ENCODE measurements at places on chromosomes 1 and 21. TPM values are rescaled to one million over a fixed set of nuclear protein-coding genes. Genes with fewer than 3 reads are reported as not detected.
A peak's percentile ranks its signal among the peaks of the same experiment; 100 is the strongest.

MR1 gene
- total RNA-seq = 2.5 TPM

JAM2 gene
- total RNA-seq = 2.0 TPM

STRIP1 gene
- total RNA-seq = 41.0 TPM

GRCh38 chr1:195637539-195637938, 970.7 kb downstream of the KCNT2 start:
- DNase-seq = no peak

DNA sequence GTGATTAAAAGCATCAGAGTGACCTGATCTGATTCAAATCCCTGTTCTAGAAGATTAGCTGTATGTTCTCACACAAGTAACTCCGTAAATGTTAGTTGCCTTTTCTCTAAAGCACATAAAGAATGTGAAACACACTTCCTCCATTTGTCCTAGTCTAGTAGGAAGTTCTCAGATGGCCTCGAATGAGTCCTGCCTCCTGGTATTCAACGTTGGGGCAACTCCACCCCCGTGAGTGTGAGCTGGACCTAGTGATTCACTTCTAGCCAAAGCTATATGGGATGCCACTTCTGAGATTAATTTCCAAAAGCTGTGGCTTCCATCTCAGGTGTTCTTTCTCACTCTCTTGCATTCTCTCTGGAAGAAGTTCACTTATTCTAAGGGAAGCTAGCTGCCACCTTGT, 267.6 kb downstream of the GPATCH2 start:
- no peak for DNase-seq

DNA sequence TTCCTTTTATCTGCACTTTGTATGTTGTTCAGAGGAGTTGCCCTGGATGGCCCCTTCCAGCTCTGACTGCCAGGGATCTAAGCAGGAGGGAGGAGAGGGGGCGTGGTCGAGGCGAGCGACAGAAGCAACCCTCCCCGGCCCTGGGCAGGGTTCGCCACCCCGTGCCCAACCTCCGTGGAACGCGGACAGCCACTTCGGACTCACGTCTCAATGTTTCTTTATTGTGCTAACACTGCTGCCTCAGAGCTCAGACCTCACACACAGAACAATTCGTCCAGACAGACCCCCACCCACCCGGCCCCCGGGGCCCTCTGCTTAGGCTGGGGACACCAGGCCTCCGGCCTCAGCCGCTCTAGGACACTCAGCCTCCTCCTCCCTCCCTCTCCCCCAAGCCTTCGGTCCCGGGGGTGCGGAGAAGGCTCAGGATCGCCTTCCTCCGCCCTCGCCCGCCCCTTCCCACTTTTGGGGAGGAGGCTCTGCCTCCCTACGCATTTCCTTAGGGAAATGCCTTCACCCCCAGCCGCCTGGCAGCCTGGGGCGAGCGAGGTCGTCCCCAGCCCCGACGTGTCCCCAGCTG, 8.3 kb downstream of the VSIG8 start:
- no peak for DNase-seq

GRCh38 chr1:219710529-219711194, 97.8 kb upstream of the ZC3H11B start:
- peak; percentile 89 for DNase-seq

GRCh38 chr1:246302711-246303317, 204.3 kb downstream of the SMYD3 start:
- no peak for DNase-seq
